Neural crest cell (in vitro differentiated cells): ENCODE measurements at places on chromosomes 12 and 14. TPM values are rescaled to one million over a fixed set of nuclear protein-coding genes. Genes with fewer than 3 reads are reported as not detected.

DNA sequence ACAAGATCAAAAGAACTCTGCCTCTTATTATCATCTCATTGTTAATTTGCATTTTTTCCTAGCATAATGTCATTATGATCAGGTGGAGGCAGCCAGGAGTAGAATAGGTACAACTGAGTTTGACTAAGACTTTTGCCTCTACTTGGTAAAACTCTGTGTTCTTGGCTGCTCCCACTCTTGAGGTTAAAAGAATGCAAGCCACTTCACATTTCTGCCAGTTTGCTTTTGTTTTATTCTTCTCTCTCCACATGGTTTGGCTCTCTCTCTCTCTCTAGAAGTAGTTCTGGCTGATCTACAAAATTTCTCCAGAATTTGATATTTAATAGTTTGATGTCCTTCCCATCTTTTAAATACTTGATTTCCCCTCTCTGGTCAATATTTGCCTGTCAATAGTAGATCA lies 170.7 kb upstream of the E2F7 start:
- no peak for DNase-seq

GRCh38 chr12:28824849-28825248 lies 324.2 kb upstream of the FAR2 start:
- no peak for DNase-seq

DNA sequence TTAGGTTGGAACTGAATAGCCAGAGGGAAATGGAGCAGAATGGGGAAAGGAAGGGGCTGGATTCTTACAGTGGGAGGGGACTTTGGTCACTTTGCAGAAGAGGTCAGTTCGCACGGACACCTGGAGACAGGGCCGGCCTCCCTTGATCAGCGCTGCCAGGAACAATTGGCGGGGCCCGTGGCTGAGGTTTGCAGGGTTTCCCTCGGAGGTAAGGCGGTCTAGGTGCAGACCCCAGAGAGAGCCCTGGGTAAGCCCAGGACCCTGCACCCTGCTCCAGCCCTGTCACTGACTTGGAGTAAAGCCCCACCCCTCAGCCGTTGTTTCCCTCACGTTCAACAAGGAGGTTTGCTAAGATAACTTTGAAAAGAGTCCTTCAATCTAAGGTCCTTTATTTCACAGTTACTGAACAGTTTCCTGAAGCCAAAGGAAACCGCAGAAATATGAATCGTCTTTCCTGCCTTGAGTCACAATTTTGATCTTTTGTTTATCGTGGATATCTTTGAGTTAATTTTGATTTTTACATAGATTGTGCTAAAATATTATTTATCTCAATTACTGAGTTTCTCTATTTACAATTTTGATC lies 231.4 kb upstream of the RTL1 start:
- no peak for DNase-seq

- DNase-seq = peak; percentile 90
Measured at GRCh38 chr14:103562429-103563225, at the start of the genes BAG5 and COA8. Gene BAG5, minus strand, starts transcription at chr14:103562657. Its CDS starts 1,493 bp downstream, at chr14:103561164. Gene COA8, plus strand, starts transcription at chr14:103562960. Its CDS starts 42 bp downstream, at chr14:103563002.

DNA sequence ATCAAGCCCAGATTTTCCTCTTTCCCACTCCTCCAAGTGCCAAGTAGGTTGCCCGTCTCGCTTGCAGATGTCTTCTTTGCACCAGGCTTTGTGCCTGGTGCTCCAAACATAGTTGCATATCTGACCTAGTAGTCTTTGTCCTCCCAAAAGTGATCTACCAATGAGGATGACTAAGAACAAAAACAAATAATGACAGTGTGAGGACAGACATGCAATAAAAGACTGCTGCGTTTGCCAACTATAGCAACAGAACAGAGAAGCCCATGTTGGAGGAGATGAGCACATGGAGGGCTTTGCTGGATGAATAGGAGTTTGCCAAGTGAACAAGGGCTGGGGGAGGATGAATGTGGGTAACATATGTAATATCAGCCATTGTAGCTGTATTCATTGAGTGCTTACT lies 15.6 kb downstream of the DTX1 start:
- DNase-seq = no peak

SLC10A1 gene
- not detected in 2 replicates for total RNA-seq
